Neuronal stem cell (in vitro differentiated cells): ENCODE measurements at places on chromosomes 11 and 22.

DNA sequence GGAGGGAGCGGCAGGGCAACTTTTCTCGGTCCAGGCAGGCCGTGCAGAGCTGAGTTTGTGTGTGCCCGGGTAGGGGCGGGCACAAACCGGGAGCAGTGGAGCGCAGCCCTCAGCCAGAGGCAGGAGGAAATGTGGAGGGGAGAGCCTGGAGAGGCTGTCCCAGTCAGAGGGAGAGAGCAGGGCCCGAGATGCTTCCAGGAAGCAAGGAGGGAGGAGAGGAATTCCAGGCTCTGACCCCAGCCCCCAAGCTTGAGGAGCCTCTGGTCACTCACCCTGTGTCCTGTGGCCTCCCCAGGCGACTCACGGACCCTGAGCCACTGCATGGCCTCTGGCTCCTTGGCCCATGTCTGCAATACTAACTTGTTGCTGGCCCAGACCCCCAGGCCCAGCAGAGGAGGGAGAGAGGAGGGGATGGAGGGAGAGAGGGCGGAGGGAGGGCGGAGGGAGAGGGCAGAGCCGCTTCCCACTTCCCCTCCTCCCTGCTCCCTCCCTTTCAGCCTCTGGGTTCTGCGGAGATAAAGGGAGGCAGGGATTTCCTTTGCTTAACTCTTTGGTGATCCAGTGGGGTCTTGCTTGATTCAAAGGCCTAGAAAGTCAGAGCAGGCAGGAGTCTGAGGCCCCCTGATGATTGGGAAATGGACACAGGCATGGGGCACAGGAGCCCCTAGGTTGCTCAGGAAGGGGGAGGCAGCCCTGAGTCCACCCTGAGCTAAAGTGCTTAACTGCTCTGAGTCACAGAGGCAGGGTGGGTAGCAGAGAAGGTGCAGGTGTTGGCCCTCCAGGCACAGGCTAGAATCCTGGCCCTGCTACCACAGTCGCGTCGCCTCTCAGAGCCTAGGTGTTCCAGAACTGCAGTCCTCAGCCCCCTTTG is at the start of gene C1QTNF6:
C1QTNF6 (minus strand) TSS at position 357 of the 871 bp plus-strand sequence; CDS start at position 323, 34 bp downstream.
- peak; percentile 64 for DNase-seq

GRCh38 chr11:46267930-46268329 is 9.5 kb upstream of the CREB3L1 start:
- DNase-seq, result no peak

- no peak for DNase-seq
These were observed 6.3 kb downstream of the C22orf31 start for GRCh38 chr22:29055192-29055830.

GRCh38 chr22:20823264-20823663 is 35.3 kb downstream of the PI4KA start:
- DNase-seq, result no peak

GRCh38 chr11:4190098-4190497 is 95.5 kb downstream of the RRM1 start:
- no peak for DNase-seq

DNA sequence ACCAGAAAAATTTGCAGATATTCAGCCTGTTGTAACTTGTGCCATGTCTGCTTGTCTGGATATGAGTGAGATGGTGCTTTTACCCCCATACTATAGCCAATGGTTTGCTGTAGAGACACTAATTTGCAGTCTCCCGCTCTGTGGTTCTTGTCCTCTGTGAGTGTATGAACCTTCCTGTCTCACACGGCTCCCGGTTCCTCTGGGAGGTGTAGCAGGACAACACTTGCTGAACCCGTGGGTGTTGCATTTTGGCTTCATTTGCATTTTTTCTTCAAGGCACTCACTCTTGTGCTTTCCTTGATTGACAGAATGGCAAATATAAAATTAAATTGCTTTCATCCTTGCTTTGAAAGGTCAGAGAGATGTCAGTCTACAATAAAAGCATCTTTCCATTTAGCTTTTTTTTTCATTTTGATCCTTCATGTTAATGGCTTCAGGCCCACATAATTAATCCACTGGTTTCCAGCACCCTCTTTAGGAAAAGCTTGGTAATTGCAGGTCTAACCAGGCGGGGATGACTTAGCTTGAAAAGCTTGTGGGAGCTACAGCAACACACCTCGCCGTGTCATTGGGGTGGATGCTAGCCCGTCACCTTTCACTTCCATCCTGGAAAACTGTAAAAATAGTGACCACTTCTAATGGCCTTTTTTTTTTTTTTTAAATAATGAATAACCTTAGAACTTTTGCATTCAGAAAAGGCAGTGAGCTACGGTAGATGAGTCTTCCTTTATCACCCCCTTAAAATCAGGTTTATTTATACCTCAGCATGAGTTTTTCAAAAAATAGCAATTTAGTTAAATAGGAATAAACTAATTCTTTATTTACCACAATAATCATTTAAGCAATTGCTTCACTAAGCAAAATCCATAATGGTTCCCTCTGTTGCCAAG is 27.4 kb upstream of the ST14 start:
- DNase-seq, result peak; percentile 48

GRCh38 chr11:47980088-47980906 is at the start of gene PTPRJ:
PTPRJ (plus strand) TSS chr11:47980559; CDS start chr11:47980913, 354 bp downstream.
- peak; percentile 74 for DNase-seq

- no peak for DNase-seq
These were observed 11.2 kb upstream of the DGKZ start for GRCh38 chr11:46335890-46336562.

- DNase-seq, result no peak
These were observed 11.3 kb upstream of the CCDC83 start for GRCh38 chr11:85843929-85844328.

- DNase-seq, result no peak
These were observed 13.2 kb upstream of the SSTR3 start for GRCh38 chr22:37225481-37225880.

GRCh38 chr11:88307749-88308425 is 29.6 kb downstream of the CTSC start:
- no peak for DNase-seq

GRCh38 chr11:86570020-86570419 is 102.4 kb downstream of the ME3 start:
- no peak for DNase-seq

- no peak for DNase-seq
These were observed 28.7 kb downstream of the MS4A2 start for GRCh38 chr11:60116996-60117790.

DNA sequence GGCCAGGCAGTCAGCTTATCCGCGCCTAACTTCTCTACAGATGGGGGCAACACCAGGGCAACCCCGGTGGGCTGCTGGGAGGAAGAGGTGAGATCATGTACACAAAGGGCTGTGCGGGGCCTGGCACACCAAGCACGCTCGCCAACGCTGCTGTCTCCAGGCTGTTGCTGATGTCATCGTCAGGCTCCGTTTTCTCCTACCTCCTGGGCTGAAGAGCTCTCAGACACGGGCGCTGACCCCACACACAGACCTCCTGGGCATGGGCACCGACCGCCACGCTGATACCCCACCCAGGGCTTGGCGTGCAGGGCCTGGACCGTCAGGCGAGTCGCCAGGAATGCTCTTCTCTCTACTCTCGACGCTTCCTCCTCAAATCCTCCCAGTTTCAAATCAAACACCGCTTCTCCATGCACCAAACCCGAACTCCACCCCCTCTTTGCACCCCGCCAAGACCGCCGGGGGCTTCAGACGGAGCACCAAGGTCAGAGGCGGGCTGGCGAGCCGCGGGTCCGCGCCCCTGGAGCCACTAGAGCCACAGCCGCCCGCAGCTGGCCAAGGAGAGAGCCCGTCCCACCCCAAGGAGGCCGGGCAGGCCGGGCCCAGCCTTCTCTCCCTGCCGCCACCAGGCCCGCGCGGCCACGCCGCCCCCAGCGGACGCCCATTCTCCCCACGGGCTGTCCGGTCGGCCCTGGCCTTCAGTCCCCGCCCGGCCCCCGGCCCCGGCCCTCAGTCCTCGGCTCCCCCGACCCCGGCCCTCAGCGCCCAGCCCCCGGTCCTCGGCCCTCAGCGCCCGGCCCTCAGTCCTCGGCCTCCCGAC is 772 bp downstream of the SBF1 start:
- DNase-seq, result no peak

GRCh38 chr11:13149991-13150390 is 127.6 kb upstream of the BMAL1 start:
- no peak for DNase-seq

DNA sequence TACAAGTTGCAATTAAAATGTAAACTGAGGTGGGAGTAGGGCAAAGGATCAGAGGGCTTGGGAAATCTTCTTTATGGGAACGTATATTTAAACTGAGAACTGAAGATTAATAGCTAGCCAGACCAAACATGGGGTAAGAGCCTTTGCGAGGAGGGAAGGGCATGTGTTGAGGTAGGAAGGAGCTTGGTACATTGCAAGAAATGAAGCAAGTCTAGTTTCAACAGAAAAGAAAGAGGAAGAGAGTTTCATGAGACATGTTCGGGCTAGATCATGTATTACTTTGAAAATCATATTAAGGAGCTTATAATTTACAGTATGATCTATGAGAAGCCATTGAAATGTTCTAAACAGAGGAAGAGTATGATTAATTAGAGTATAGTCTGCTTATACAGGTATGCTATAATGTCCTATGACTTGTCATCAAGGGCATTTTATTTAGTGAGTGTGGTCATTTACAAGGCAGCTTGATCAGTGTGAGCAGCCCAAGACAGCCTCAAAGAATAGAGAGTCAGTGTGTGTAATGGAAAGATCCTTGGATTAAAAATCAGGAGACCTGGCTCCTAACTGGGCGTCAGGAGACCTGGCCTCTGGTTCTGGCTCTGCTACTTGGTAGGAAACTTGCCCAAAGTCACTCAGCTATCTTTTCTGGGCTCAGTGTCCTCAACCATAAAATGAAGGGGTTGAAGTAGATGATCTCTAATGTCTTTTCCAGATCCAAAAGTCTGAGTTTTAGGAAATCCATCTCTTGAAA is 10.9 kb downstream of the GAS2 start:
- DNase-seq, result no peak

- no peak for DNase-seq
These were observed 94.5 kb downstream of the ME3 start for GRCh38 chr11:86577644-86578636.

DNA sequence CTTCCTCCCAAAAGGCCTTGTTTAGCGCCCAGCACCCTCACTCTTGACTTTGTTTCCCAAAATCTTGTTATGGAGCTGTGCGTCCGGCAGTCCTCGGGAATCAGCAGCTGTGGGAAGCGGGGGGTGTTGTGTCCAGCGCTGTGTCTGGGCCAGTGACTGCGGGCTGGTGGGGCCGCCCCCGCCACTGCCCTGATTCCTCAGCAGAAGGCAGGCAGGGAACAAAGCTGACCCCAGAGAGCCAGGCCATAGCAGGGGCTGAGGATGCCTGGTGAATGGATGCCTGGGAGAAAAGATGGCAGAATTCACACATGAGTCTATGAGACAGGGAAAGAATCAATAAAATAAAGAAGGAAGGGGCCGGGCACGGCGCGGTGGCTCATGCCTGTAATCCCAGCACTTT is 2.5 kb downstream of the APOBEC3C start:
- no peak for DNase-seq

- DNase-seq, result no peak
These were observed 39.8 kb upstream of the SPTBN2 start for GRCh38 chr11:66768818-66769217.

DNA sequence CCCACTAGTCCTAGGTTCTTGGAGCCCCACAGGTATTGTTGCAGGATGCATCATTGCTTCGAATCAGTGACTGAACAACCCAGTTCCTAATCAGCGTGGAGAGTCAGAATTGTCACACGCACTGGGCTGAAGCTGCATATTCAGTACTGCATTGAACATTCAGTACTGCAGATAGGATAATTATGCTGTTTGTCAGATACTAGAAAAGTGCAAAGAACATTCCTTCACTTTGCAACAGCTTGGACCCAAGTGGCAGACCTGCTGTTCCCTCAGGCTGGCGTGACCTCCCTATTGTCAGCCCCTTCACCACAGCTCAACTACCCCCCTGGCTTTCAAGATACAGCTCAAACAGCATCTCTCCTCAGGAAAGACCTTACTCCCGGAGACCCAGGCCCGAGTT is 27.6 kb downstream of the NF2 start:
- DNase-seq, result no peak

DNA sequence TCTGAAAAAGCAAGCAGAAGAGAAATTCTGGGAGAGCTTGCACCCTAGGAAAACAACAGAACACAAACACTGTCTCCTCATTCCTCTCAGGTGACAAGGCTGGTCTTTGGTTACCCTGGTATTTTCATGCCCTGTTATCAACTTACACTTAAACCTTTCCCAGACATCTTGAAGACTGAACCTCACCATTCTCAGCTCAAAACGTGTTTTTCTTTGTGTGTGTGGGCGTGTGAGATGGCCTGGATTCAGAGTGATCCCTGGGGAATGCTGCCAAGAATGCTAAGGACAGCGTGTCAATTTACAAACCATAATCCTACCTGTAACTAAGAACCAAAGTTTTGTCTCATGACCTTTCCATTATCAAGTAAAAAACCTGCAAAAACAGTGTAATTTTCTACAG is 33.3 kb downstream of the ELF5 start:
- DNase-seq, result no peak

- no peak for DNase-seq
These were observed 15.2 kb upstream of the ARAP1 start for GRCh38 chr11:72767203-72768062.

DNA sequence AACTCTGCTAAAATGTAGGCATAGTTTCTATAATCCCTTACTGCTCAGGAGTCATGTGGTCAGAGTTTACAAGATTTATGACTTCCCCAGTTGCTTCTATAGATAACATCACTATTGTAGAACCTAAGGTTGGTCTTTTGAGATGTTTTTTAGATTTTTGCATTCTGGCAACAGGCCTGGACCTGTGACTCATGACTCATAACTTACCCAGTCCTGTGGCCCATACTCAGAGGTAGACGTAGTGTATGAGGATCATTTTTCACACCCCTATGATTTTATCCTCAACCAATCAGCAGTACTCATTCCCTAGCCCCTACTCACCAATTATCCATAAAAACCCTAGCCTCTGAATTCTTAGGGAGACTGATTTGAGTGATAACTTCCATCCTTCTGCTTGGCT is 384.4 kb upstream of the DDI1 start:
- no peak for DNase-seq

DNA sequence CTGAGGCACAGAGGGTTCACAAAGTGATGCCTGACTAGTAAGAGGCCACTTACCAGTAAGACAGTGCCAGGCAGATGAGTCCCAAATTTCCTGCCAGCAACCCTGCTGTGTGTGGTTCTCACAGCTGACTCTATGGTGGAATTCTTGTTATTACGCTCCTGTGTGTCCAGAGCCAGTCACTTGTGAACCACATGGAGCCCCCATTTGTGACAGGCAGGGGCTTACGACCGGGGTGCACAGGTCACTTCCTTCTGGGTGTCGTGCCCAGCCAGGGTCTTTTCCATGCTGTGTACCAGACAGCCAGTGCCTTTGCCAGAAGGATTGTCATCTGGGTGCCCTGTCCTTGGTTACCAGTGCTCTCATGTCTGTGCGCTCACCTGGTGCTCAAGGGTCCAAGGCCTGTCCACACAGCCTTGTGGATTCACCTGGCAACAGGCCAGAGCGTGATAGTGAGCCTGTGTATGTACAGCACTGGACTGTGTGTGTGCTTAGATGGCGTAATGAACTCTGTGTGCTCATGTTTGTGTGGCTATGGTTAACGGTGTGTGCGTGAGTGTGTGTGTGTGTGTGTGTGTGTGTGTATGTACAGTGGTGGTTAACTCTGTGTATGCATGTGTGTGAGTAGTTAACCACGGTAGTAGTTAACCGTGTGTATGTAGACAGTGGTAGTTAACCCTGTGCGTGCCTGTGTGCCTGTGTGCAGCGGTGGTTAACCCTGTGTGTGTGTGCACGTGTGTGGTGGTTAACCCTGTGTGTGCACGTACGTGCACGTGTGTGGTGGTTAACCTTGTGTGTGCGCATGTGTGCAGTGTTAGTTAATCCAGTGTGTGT is 18.6 kb downstream of the GRAMD4 start:
- no peak for DNase-seq

- no peak for DNase-seq
These were observed 77.7 kb downstream of the FEZ1 start for GRCh38 chr11:125418396-125418795.

GRCh38 chr22:41830174-41830573 is 2.7 kb upstream of the SREBF2 start:
- DNase-seq, result no peak
